Activated CD8-positive, alpha-beta memory T cell treated with anti-CD3 and anti-CD28 coated beads for 4 hours (primary cell): ENCODE measurements at places on chromosomes 4 and X.

DNA sequence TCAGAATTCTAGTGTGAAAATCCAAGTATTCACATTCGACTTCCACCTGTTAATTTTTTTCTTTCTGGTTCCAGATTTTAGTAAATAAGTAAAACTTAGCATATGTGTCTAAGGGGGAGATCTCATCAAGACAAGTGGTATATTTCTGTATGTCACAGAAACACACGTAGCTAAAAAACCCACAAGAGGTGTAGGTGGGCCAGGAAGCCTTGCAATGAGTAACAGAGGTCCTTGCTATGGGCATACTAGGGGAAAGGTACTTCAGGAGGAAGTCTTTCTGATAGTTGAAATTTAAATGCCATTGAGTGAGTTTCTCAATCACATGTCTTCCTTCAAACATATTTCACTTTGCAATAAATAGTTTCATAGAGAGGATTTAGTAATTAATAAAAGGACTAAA is 315.8 kb downstream of the MID1IP1 start:
- no peak for DNase-seq

DNA sequence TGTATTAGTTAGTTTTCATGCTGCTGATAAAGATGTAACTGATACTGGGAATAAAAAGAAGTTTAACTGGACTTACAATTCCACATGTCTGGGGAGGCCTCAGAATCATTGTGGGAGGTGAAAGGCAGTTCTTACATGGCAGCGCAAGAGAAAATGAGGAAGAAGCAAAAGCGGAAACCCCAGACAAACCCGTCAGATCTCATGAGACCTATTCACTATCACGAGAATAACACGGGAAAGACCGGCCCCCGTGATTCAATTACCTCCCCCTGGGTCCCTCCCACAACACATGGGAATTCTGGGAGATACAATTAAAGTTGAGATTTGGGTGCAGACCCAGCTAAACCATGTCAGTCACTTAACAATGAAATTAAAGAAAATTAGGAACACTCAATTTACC is 499.1 kb downstream of the FSTL5 start:
- DNase-seq: no peak

- DNase-seq: no peak
Observed at GRCh38 chr4:95409127-95409526, 139.6 kb downstream of the UNC5C start.

DNA sequence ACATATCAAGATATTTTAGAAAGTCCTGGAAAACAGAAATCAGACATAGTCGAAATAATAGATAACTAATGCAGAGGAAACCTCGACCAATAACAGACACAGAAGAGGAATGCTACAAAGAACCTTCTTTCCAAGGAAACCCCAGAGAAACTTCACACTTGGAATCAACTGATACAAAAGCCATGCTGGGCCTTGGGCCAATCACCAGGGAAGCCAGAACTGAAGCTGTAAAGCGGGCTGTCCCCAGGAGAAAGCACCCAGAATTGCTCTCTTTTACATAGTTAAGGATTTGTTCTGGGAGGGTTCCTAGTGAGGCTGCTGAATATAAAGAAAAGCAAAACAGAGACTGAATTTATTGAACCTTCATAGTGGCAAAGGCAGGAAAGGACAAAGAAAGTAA is 100.5 kb downstream of the PRDM5 start:
- DNase-seq: no peak

GRCh38 chrX:54042609-54043021 is 1.7 kb downstream of the PHF8 start:
- no peak for DNase-seq

DNA sequence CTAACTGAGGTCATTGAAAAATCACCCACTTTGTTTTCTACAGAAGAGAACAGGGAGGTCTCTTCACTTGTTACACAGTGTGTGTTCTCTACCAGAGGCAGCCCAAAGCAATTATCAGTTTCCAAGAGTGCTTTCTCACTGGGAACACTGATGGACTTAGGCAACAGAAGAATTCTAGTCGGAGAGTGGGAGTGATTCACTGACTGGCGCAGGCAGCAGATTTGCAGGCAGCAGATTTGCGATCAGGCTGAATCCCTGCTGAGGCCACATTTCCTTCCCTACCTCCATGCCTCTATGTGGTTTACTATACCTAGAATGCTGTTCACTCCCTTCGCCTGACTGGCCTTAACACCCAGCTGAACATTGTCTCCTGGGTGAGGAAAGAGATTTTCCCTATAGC is 6.6 kb downstream of the OCIAD2 start:
- no peak for DNase-seq

DNA sequence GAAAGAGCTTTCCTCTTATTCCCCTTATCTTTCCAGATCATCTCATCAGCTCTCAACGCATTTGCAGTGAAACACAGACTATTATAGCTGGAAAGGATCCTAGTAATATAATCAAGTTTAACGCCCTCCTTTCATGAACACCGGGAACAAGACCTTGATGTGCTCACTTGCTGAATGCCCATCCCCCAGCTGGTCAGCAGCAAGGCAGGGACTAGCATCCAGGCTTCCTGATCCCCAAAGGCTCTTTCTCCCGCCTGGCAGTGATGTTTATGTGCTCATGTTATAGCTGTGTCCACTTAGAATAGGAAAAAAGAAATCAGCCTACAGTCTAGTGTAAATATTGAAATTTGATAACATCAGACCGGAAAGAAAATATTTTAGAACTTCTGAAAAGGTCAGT is 24.6 kb downstream of the GPC4 start:
- DNase-seq: no peak
